ENCODE measurements at places on chromosomes 13 and 19. TPM values are rescaled to one million over a fixed set of nuclear protein-coding genes. Genes with fewer than 3 reads are reported as not detected.

ZNF320 gene
- polyA plus RNA-seq, result 20.8 TPM

CPT1C gene
- polyA plus RNA-seq, result 79.6 TPM

IFNL1 gene
- not detected for polyA plus RNA-seq

DIAPH3 gene
- 4.9 TPM for polyA plus RNA-seq

RFPL4AL1 gene
- not detected for polyA plus RNA-seq

SSC5D gene
- 0.39 TPM for polyA plus RNA-seq

TBXA2R gene
- 0.80 TPM for polyA plus RNA-seq

PPP2R1A gene
- 428 TPM for polyA plus RNA-seq

RFPL4A gene
- not detected for polyA plus RNA-seq

ADGRE3 gene
- polyA plus RNA-seq, result not detected

NOVA2 gene
- polyA plus RNA-seq, result 4.5 TPM

MCEMP1 gene
- 0.13 TPM for polyA plus RNA-seq

ZNF534 gene
- not detected for polyA plus RNA-seq

ZMYM5 gene
- 4.9 TPM for polyA plus RNA-seq

MBD3L3 gene
- not detected for polyA plus RNA-seq
